ENCODE measurements at places on chromosomes 1 and 21.
A peak's percentile ranks its signal among the peaks of the same experiment; 100 is the strongest.

DNA sequence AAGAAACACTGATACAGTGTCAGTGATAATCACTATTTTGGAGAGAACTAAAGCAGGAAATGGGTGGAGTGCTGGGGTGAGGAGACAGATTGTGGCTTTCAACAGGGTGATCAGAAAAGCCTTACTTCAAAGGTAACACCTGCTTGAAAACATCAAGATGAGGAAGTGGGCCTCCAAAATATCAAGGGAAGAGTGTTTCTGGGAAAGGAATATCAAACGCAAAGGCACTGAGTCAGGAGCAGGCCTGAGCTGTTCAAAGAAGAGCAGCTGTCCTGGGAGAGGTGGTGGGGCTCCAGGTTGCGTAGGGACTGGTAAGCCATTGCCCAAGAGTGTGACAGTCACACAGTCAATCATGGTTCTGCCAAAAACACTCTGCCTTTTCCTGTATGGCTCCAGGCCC lies 47.1 kb upstream of the ATP1A1 start:
- DNase-seq, result peak; percentile 15

GRCh38 chr1:180680558-180681144 lies 48.8 kb downstream of the XPR1 start:
- no peak for DNase-seq

GRCh38 chr1:220420726-220421125 lies 107.2 kb upstream of the MARK1 start:
- DNase-seq, result no peak

GRCh38 chr1:243693800-243694199 lies 156.2 kb downstream of the AKT3 start:
- no peak for DNase-seq

GRCh38 chr1:27026621-27027574 lies 14.2 kb upstream of the TENT5B start:
- no peak for DNase-seq

- DNase-seq, result no peak
Observed at GRCh38 chr1:199979071-199979470, 48.4 kb upstream of the NR5A2 start.

DNA sequence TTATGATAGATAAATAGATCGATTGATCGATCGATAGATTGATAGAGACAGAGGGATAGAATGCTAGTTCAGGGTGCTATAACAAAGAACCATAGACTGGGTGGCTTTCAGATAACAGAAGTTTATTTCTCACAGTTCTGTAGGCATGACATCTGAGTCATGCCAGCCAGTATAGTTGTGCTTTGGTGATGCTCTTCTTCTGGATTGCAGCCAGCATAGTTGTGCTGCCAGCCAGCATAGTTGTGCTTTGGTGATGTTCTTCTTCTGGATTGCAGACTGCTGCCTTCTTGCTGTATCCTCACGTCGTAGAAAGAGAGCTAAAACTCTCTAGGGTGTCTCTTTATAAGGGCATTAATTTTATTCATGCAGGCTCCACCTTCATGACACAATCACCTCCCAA lies 860.8 kb downstream of the BRINP3 start:
- no peak for DNase-seq

GRCh38 chr1:7171168-7171567 lies 385.9 kb downstream of the CAMTA1 start:
- DNase-seq, result no peak

DNA sequence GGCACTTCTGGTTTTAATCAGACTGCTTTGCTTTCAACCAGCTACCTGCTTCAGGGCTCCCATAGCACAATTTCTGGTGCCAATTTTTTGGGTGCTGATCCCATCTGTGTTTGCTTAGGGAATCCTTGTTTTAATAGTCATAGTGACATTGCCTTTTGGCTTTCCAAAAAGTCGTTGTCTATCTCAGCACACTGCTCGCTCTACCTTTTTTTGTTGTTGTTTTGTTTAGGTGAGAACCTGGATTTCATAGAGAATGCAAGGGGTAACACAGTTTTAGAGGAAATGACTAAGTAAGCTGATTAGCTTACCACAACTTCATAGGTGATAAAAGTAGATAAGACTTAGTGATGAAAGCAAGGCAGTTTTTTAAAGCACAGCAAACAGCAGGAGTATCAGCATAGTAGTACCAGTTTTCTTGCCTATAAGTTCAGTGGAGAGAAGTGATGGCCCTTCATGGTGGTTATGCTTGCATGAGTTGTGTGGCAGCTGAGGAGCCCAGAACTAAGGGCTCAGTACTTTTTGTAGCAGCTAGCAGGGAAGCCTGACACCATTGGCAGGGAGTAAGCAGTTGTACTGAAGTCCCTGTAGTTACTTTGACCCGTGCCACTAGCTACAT lies 31.3 kb downstream of the NEK7 start:
- DNase-seq, result no peak

GRCh38 chr1:104264521-104264920 lies 514.8 kb downstream of the AMY1C start:
- no peak for DNase-seq

GRCh38 chr1:2279210-2279639 lies 51.1 kb downstream of the SKI start:
- DNase-seq, result no peak

GRCh38 chr1:240170266-240170665 lies 78.6 kb downstream of the FMN2 start:
- DNase-seq, result no peak

DNA sequence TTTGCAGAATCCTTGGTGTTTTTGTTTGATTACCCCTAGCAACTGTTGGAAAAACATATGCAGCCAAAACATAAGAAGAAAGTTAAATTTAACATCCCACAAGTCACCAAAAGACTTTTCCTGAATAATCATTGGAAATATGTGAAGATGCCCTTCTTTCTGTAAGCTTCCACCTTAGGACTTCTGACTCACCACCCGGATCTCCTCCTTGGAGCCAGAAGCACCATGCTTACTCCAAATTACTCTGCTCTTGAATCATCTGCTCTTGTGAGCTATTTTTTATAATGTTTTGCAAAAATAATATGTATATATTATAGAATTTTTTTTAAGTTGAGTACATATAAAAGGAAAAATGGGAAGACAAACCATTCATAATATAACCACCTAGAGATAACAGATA lies 391.7 kb downstream of the KCTD3 start:
- no peak for DNase-seq

GRCh38 chr1:5343256-5344020 lies 648.8 kb downstream of the NPHP4 start:
- no peak for DNase-seq

DNA sequence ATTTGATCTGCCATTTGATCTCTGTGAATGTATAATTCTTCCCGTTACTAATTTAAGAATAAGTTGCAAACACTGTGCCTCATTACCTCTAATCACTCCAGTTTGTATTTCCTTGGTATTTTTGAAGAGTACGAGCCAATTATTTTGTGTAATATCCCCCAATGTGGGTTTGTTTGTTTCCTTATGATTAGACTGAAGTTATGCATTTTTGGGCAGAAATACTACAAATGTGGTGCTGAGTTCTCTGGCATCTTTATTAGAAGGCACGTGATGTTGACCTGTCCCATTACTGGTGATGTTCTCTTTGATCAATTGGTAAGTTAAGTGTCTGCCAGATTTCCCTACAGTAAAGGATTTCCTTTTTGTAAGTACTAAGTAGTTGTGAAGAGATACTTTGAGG lies 10.3 kb downstream of the MIXL1 start:
- no peak for DNase-seq

- DNase-seq, result no peak
Observed at GRCh38 chr1:118217141-118217838, 32.3 kb upstream of the SPAG17 start.

DNA sequence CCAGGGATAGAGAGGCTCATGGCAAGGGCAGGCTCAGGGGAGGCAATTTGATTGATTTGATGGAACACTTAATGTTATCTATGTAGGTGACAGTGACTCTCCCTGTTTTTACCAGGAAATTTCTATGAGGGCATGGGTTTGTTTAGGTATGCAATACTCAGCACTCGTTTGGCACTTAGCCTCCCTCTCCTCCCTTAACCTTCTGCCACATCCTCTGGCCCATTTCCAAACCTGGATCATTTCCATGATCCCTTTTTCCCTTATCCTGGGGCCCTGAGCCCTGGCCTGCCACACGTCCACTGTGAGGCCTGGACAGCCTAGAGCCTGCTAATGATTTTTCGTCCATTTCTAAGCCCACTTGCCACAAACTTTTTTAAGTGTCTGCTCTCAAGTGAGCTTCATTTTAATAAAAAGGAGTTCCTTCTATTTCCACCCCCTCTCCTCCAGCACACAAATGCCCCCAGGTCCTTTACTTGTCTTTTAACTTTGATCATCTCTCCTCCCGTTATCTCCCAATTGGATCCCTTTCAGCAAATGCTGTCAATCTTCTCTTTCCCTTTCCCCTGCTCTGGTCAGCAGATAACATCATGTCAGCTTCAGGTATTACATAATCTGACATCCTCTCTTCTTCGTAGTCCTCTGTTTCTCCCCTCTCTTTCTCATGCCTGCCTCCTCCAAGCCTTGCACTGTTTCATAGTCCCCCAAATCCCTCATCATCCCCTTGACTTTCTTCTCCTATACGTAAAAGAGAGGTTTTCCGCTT lies 37.8 kb upstream of the GADD45A start:
- no peak for DNase-seq

DNA sequence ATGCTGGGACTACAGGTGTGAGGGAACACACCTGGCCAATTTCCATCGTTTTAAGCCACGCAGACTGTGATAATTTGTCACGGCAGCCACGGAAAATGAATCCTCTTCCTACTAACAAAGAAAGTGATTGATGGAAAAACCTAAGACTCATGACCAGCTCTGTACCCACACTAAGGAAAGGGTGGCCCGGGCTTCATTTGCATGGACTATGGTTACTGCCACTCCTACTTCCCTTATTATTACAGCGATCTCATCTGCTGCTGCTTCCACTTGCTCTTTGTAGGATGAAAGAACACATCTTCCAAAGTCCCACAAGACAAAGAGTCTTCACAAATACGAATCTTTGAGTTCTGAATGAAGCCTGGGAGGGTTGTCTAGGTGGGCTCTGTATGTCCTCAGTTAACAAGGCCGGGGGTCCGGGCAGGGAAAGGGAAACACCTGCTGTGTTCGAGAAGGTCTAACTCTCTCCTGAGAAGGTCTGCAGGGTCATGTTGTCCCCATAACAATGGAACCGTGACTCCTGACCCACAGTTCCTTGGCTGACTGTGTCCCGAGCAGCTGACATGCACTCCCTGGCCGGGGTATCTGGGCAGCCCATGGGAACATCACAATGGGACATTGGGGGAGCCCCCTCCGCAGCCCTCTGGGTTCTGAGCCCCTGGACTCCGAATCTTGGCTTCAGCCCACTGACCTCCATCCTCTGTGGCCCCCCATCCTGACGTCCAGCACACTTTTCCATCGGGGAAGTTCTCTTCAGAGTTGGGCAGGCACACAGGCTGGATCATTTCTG lies 13.3 kb upstream of the TFF1 start:
- DNase-seq, result no peak

GRCh38 chr1:228987286-228987685 lies 252.0 kb downstream of the RHOU start:
- DNase-seq, result no peak

DNA sequence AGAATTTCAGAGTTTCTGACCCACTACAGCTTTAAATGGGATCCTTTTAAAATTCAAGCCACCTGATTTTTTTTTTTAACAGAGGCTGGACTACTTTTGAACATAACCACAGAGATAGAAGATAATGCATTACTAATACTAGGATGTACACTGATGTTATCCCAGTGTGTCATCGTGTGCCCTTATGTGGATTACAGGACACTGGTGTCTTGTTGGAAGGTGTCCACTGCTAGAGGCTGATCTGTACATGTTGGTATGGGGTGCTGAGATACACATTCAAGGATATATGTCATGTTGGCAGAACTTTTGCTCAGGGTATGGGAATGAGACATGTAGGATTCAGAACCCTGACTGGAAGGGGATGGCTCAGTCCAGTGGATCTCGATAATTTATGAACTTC lies 56.3 kb downstream of the INAVA start:
- no peak for DNase-seq

DNA sequence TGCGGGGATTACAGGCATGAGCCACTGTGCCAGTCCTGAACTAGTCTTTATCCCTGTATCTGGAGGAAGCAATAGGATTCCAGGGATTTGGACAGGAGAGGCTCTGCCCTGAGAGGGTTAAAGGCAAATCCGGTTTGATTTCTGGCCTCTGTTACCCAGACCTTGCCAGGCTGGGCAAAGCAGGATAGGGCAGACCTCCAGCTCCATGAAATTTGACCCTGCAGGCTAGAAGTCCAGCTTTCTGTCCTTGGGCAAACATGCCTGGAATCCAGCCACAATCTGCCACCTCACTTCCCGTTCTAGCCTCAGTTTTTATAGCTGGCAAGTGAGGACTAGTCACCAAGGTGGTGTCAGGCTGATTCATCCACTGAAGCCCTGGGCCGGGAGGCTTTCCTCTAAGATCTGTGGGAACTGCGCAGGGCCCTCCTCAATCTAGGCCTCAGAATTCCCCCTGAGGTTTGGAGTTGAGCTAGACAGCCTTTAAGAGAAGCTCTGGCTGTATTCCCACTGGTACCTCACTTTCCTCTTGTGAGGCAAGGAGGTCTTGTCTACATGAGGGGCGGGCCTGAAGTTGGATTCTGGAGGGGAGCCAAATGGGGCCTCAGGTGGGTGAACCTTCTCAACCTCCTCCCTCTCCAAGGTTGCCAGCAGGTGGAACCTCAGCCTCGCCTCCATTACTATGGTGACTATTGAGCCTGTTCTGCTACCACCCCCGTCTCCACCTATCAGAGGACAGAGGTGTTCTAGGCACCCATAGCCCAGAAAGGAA lies 7.0 kb upstream of the P3R3URF start:
- no peak for DNase-seq

DNA sequence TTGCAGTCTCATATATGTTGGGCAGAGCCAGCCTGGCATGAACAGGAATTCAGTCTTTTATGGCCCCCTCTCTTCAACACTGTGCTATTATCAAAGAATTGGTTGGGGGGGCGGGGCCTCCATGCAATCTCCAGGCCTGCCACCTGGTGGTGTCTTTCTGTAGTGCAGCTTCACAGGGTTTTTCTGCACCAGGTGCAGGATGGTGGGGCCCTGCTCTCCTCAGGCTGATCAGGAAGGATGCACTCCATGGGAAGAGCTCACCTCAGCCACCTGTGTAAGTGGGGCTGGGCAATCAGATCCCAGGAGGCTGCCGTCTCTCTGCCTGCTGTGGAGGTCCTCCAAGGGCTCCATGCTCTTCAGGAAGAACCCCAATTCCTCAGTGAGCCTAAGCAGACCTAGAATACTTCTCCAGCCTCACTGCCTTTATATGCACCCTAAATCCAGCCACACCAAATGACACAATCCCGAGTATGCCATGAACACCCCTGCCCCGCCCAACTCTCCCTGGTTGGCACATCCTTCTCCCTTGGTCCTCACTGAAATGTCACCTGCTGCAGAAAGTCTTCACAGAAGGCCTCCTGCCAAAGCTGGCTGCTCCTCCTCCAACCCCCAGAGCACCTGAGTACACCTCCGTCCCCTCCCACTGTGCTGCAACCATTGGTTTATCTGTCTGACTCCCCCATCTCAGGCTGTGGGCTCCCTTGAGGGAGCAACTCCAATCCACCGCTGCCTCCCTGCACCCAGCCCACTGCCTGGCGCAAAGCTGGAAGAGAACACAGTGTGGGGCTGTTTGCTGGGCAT lies 16.5 kb downstream of the STK40 start:
- peak; percentile 81 for DNase-seq

GRCh38 chr1:234987415-234988154 lies 141.1 kb downstream of the TOMM20 start:
- no peak for DNase-seq

Measured in activated T-cell treated with anti-CD3 and anti-CD28 coated beads, Interleukin-2, amount 50 U/mL, for 72 hours (primary cell).